ENCODE measurements at places on chromosomes 3 and 15.

DNA sequence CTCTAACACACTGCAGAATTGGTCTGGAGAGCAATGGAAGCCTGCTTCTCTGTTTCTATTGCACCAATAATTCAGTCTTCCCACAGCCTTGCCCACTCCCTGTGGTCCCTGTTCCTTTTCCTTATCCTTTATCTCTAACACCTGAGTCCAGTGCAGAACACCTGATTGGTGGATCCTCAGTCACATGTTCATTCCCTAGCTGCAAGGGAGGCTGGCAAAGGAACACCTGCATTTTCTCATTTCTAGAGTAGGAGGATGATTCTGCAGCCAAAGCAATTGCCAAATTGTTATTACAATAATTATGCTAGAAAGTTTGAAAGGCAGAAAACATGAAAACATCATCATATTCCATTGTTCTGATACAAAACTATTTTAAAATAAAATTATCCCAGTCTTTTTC is 83.8 kb upstream of the SAMMSON start:
- DNase-seq, result no peak

DNA sequence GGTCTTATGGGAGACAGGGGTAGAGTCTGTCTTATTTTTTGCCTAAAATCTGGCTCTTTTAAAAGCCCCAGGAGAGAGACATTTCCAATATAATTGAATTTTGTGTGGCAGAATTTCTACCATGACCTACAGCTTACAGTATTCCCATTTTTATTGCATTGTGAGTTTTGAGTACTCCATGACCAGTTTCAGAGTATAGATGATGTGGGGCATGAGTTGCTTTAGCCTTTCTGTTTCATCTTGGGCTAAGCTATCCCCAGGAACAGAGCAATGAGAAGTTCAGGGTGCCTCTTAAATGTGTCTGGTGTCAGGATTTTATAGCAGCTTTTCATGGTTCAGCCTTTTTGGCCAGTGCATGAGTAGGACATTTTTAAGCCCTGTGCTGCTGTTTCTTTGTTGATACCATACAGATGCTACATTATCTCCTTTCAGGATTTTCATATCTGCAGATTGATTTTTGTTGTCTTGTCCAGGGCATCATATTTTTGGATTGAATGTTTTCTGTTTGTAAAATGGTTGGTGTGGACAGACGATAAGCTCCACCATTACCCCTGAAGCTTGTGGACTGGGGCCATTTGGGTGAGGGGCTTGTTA is 3.5 kb downstream of the ABHD2 start:
- DNase-seq, result no peak

DNA sequence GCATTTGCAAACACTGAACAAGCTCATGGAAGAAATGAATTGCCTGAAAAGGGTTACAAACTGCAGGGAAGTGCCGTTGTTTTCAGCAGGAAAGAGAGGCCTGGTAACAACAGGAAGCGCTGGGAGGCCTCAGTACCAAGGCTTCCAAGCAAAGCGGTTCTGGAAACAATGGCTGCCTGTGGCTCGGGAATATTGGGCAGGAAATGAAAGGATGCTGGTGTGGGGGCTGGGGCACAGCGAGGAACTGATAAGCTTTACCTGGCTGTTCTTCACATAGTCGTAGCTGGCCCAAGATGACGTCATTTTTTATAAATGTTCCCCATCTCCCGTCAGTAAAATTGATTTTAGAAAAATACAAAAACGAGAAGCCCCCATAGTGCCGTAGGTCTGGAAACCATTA is 55.9 kb downstream of the ARHGAP31 start:
- DNase-seq, result no peak

- DNase-seq, result no peak
Measured at GRCh38 chr3:195087328-195087727, 183.6 kb downstream of the XXYLT1 start.

DNA sequence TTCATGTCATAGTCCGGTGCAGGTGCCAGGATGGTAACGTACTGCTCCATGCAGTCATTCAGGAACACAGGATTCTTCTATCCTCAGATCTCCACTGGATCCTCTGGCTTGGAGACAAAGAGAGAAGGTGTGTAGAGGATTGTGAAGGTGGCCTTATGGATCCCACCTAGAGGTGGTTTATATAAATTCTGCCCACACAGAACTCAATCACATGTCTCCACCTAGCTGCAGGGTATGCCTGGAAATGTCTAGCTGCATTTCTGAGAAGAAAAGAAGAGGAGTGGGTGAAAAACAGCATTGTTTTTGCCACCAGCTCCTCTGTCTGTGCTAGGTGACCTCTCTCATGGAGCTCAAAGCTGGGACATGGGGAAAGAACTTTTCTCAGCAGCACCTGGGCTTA is 478.7 kb downstream of the PDCD6IP start:
- no peak for DNase-seq

GRCh38 chr3:127710155-127710941 is 37.6 kb downstream of the ABTB1 start:
- DNase-seq, result no peak

GRCh38 chr3:46542801-46543201 is 23.3 kb downstream of the LRRC2 start:
- DNase-seq, result no peak

DNA sequence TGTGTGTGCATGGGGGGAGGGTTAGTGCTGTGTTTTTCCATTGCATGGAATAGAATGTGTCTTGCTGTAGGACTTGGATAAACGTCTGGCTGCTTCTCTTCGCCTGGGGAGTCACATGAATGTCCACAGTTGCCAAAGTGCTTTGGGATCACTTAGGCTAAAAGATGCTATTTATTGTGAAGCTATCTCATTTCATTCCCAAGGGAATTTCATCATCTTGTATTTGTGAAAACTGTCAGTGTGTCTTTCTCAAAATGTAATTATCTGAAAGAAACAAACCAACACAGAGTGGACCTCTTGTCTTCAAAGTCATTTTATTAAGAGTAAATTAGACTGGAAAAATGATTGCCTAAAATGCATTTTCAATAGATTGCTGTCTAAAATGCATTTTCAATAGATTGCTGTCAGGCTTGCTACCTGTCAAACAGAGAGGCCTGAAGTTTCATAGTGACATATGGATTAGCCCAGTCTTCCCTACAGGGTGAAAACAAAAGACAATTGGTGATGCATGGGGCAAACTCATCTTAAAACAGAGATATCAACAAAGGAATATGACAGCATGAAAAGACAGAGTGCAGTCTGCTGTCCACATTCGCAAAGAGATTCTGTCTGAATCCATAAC is 117.1 kb upstream of the GOLIM4 start:
- no peak for DNase-seq

- no peak for DNase-seq
Measured at GRCh38 chr3:10006762-10007090, 19.5 kb upstream of the FANCD2 start.

GRCh38 chr3:161879470-161879869 is 382.9 kb downstream of the OTOL1 start:
- no peak for DNase-seq
